ENCODE measurements at places on chromosomes 7 and 10.
A peak's percentile ranks its signal among the peaks of the same experiment; 100 is the strongest.

DNA sequence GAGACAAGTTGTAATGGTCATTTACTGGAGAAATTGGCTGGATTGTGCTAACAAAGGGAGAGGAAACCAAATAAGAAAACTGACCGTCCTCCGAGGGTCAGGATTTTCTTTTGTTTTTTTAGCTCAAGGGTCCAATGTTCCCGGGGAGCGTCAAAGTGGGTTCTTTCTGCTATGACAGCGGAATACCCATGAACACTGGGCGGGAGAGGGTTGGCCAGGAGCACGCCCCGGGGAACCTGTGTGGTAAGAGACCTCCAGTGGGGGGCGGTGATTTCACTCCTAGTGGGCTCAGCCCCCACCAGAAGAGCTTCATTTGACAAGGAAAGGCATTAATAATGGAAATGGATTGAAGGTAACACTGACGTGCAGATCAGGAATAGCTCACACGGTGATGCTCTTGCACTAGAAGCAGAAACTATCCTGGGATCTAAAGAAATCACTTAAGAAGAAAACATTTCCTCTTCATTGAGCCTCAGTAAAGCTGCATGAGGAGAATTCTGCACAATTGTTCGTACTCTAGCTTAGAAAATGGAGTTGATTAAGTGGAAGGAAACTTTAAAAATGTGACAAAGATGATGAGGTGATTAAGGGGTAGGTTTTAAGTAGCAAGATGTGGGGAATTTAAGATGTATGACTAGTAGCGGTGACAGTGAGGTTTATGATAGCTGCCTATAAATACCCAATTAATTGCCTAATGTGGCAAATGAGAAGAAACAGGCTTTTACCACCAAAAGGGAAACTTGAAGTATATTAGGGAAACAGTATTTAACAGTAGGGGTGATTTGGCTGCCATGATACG, 627.2 kb downstream of the SUGCT start:
- DNase-seq: no peak

GRCh38 chr10:83819609-83820008, 319.7 kb upstream of the GHITM start:
- DNase-seq: no peak

- no peak for DNase-seq
These were observed 98.6 kb upstream of the PHYHIPL start for GRCh38 chr10:59077855-59078254.

GRCh38 chr7:138834583-138834982, 36.6 kb upstream of the ATP6V0A4 start:
- no peak for DNase-seq

DNA sequence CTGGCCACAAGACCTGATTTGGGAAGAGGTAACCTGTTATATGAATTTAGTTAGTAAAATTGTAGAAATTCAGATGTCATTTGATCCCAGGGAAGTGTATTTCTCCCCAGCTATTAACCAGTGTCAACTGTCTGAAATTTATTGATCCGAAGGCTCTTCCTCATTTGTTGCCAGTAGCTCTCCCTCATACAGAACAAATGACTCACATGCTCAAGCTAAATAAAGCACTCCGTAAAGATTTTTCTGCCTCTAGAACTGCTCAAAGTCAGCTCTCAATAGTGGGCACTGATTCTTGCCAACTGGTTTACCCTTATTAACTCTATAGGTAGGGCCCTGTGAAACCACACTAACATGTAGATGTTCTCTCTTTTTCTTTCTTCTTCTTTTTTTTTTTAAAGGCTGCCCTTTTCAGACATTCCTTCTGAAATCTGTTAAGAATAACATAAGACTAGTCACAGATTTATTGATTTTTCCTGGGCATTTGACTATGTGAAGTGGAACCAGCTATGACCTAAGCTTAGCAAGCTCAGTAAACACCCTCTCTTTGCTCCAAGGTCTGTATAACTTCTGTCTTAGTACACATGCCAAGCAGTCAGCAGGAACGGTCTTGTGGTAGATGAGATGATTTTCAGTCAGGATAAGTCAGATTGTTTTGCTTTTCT, 21.8 kb downstream of the RPA3 start:
- DNase-seq: no peak

DNA sequence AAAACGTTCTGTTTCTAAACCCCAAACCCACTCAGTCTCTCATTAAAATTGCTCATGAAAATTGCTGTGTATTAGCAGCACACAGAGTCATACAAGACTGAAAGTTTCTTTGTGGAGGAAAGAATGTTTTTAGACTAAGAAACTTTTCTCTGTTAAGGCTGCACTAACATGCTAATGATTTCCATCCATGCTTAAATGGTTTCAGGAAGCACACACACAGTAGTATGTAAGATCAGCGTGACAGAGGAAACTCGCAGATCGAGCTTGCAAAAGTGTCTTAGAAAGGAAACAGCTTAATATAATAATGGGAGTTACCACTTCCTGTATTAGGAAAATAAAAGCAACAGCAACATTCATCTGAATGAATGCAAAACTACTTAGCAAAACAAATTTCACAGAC, 112.7 kb downstream of the ICA1 start:
- DNase-seq: no peak

DNA sequence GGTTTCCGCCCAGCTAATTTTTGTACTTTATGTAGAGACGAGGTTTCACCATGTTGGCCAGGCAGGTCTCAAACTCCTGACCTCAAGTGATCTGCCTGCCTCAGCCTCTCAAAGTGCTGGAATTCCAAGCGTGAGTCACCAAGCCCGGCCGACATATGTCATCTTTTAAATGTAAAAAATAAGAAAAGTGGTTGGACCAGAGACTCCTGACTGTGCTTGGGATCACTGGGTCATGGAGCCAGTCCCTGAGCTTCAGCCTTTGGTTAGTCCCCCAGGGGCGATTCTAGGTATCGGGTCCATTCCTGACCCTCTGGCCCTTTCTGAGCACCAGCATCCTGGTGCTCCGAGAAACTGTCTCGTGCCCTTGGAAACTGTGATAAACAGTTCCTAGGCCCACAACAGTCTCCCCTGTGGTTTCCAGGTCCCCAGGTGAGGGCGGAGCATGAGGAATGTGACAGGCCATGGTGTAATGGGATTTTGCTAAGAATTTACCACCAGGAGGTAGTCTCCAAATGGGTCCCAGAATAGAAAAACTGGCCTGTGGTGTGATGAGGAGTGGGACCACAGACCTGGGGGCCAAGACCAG, 32.8 kb downstream of the UBTD1 start:
- DNase-seq: no peak

DNA sequence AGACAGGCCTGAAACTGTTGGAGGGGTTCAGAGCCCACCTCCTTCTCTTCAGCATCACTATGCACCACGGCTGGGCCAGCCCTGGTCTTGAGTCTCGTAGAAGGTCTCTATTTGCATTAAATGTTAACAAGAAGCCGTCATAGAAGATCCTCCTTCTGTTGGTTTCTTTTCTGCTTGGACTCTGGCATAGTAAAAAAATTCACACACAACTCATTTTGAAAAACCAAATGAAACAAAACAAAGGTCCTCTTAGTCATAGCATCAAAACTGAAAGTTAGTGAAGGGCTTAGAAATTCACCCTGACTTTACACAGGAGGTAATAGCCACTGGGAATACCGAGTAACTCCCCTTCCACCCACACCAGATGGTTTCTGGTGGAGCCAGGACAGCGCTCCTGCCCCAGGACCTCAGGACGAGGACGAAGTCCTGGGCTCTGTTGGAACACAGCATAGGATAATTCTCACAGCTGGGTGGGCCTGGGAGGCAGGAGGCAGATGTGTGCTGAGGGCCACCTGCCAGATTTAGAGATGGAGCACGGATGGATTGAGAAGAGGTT, 248.4 kb upstream of the KLF6 start:
- DNase-seq: peak; percentile 79

- DNase-seq: no peak
These were observed 8.7 kb downstream of the INMT start for GRCh38 chr7:30760514-30761213.

GRCh38 chr7:127961786-127962453, 69.3 kb downstream of the LRRC4 start:
- no peak for DNase-seq

DNA sequence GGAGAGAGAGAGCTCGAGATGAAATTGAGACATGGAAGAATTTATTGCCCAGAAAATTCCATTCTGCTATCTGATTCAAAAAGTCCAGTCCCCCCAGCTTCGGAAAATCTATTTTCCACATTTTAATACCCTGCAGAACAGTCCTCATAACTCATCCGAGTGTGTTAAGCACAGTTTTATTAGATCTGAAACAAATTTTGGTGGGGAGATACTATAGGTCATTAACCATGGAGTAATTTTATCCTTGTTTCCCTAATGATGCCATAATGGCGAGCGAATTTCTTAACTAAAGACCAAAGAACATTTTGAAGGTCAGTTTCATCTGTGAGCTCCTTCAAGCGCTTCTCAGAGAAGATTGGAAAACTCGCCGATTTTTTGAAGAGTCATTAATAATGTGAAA, 78.1 kb downstream of the HIF1AN start:
- no peak for DNase-seq

- no peak for DNase-seq
These were observed 51.6 kb downstream of the COL28A1 start for GRCh38 chr7:7484072-7484471.

DNA sequence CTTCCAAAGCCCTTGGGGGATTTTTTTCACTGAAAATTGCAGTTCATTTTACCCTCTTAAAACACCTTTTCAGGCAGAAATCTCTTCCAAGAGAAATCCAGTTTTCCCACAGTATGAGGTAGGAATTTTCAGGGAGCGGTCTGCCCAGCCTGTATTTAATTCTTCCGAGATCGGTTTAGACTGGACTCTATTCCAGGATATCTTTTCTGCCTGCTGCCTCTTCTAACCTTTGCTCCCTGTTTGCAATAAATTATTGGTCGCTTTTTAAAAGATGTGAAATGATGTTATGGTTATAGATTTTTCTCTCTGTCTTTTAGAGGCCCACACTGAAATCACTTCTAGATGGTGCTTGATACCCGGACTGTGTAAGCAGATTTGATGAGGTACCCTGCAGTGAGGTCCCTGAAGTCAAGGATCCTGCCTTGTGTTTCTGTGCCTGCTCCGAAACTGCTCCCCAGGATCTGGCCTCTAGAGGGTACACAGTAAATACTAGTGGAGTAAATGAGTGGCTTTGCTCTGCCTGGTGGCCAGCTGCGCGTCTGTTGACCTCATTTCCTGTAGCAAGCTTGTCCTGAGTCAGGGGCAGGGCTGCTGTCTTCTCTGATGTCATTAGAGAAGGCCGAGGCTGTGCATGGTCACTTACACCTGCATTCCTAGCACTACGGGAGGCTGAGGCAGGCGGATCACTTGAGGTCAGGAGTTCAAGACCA, 191.6 kb downstream of the FANK1 start:
- no peak for DNase-seq

DNA sequence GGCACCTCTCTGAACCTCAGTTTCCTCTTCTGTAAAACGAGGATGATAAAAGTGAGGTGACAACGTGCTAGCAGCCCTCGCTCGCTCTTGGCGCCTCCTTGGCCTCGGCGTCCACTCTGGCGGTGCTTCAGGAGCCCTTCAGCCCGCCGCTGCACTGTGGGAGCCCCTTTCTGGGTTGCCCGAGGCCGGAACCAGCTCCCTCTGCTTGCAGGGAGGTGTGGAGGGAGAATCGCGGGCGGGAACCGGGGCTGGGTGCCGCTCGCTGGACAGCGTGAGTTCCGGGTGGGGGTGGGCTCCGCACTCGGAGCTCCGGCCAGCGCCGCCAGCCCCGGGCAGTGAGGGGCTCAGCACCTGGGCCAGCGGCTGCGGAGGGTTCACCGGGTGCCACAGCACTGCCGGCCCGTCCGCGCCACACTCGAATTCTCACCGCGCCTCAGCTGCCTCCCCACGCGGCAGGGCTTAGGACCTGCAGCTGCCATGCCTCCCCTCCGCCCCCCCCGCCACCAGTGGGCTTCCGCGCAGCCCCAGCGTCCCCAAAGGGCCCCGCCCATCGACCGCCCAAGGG, 24.3 kb upstream of the ACSL5 start:
- DNase-seq: no peak

DNA sequence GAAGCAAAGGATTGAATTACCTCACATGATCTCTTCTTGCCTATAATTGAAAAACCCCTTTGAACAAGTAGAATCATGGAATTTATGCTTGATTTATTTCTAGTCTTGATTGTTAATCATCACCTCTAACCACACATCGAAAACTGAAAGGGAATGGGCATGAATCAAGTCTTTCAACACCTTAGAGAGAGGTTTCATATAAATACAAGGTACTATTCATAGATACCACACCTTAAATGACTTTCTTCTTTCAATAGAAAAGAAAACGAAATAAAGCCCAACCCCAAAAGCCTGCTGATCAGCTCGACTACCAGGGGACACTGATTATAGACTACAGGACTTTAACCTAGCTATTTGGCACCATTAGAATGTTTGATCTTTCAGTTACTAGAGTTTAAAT, 128.6 kb upstream of the PTPRZ1 start:
- no peak for DNase-seq

- no peak for DNase-seq
These were observed 467.7 kb upstream of the KLF6 start for GRCh38 chr10:4252701-4253100.

- no peak for DNase-seq
These were observed 190.7 kb upstream of the CHRM2 start for GRCh38 chr7:136677471-136678365.

- DNase-seq: no peak
These were observed 26.0 kb upstream of the MCU start for GRCh38 chr10:72665925-72666324.

GRCh38 chr10:132705173-132705572, 80.8 kb downstream of the NKX6-2 start:
- no peak for DNase-seq

- DNase-seq: no peak
These were observed 18.5 kb downstream of the HYAL4 start for GRCh38 chr7:123863461-123863860.

DNA sequence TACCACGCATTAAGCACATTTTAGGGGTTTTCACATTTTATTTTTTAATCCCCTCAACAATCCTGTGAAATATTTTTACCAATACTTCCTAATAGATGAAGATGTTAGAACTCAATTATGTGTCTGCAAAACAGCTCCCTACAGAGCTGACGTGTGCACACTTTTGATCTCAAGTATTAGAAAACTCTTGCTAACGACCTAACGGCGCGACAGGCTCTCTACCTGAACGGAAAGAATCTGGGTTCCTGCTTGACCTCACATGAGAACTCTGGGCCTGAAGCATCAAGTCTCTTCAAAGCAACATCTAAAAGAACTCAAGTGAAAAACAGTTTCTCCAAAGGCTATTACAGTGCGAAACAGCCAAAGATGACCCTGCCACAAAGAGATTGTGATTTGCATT, 113.9 kb downstream of the DOCK4 start:
- DNase-seq: no peak

DNA sequence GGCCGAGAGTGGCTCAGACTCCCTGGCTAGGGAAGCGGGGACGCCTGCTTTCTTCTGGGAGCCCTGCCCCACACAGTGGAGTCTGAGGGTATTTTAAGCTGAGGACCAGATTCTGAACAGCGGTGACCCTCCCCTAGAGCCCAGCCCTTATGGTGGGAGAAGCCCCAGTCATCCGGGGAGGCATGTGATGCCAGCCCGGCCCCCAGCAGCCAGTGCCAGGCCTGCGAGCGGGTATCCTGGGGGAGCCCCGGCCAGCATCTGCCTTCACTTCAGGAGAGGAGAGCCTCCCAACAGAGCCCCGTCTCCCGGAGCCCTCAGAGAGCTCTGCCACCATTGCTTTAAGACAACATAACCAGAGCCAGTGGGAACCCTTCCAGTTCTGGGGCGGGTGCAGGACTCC, 41.5 kb upstream of the DNAJB6 start:
- no peak for DNase-seq

Data from activated CD8-positive, alpha-beta memory T cell treated with anti-CD3 and anti-CD28 coated beads for 24 hours (primary cell).